Osteocyte (in vitro differentiated cells): ENCODE measurements at places on chromosomes 4 and X. TPM values are rescaled to one million over a fixed set of nuclear protein-coding genes. Genes with fewer than 3 reads are reported as not detected.

GRCh38 chrX:85288992-85289723, 45.4 kb downstream of the ZNF711 start:
- H3K27me3 ChIP-seq, result no peaks in the 10 kb centered on the region
- no peaks in the 10 kb centered on the region for H3K4me1 ChIP-seq
- H3K4me3 ChIP-seq, result no peak overlapping the region
- H3K27ac ChIP-seq, result no peak overlapping the region
- H3K36me3 ChIP-seq, result no peaks in the 10 kb centered on the region

GRCh38 chr4:90069151-90069550, 58.0 kb upstream of the CCSER1 start:
- H3K27ac ChIP-seq, result no peak overlapping the region
- peaks cover 2% of the 10 kb centered on the region for H3K27me3 ChIP-seq
- DNase-seq, result no peak
- H3K36me3 ChIP-seq, result no peaks in the 10 kb centered on the region
- no peaks in the 10 kb centered on the region for H3K4me1 ChIP-seq
- no peak overlapping the region for H3K4me3 ChIP-seq

The PLP1 gene
- total RNA-seq, result 0.26 and 0.32 TPM in 2 replicates

The GPR34 gene
- total RNA-seq, result not detected in 2 replicates

The SOX3 gene
- not detected in 2 replicates for total RNA-seq

The CHIC2 gene
- 55.9 and 64.1 TPM in 2 replicates for total RNA-seq
